ENCODE measurements at places on chromosomes 4 and X.

DNA sequence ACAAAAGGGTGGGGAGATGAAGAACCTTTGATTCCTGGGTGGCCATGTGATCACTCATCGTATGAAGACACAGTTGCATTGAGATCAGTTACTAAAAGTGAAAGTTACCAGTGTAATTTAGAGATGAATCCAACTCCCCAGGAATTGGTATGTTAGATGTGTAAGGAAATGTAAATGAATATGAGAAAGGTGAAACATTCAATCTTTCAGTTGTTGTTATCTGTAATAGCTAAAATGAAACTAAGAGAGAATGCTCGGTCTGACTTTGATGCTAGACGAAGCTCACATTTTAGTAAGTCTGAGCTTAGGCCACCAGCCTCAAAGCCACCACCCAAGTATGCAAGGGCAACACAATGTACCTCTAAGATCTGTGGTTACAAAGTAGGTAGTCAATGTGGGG, 194.3 kb upstream of the POF1B start:
- no peak overlapping the region for H3K4me3 ChIP-seq
- no peaks in the 10 kb centered on the region for H3K4me1 ChIP-seq
- H3K36me3 ChIP-seq: no peaks in the 10 kb centered on the region
- no peaks in the 10 kb centered on the region for H3K27me3 ChIP-seq
- no peak overlapping the region for H3K27ac ChIP-seq

DNA sequence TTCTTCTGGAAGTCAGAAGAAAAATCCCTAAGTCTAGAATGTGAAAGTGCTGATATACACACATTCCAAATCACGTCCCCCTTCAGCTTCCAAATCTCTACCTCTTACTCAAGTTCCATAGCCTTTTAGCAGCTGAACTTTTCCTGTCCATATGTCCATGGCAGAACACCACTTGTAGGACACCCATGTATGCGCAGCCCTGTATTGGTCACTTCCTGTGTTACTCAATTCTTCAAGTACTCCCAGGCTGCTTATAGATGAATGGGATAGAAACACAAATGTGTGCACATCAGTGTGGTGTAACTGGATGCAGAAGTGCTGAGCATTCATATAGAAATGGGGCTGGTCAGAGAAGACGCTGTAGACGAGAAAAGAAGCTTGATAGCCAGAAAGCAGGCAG, 18.8 kb downstream of the SRPX2 start:
- DNase-seq: no peak
- H3K27me3 ChIP-seq: no peaks in the 10 kb centered on the region
- H3K36me3 ChIP-seq: no peaks in the 10 kb centered on the region
- no peak overlapping the region for H3K27ac ChIP-seq
- H3K4me3 ChIP-seq: no peak overlapping the region

GRCh38 chrX:9147726-9148125, 113.8 kb upstream of the FAM9B start:
- no peak overlapping the region for H3K4me3 ChIP-seq
- H3K27me3 ChIP-seq: peaks cover 3% of the 10 kb centered on the region
- no peaks in the 10 kb centered on the region for H3K36me3 ChIP-seq
- DNase-seq: no peak
- peaks cover 3% of the 10 kb centered on the region for H3K4me1 ChIP-seq

DNA sequence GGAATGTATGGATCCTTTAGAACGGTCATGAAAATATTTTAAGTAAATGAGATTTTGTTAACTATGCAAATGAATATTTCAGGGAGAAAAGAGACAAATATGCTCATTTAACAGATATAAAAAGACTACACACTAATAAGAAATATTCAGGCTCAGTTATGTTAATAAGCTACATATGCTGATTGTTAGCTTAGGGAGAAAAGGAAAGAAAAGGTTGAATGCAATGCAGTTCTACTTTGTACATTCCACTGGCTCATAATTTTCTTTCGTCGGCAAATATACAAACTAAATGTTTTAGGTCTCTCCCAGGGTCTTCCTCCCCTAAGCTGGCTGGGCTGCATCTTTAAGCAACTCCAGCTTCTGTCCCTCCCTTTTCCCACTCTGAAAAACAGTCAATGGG, 2.7 kb upstream of the RTL3 start:
- no peaks in the 10 kb centered on the region for H3K27me3 ChIP-seq
- no peaks in the 10 kb centered on the region for H3K36me3 ChIP-seq
- no peak overlapping the region for H3K27ac ChIP-seq
- H3K4me3 ChIP-seq: no peak overlapping the region
- no peaks in the 10 kb centered on the region for H3K4me1 ChIP-seq
- no peak for DNase-seq

GRCh38 chrX:41667631-41668030, 21.1 kb upstream of the GPR34 start:
- H3K4me3 ChIP-seq: no peak overlapping the region
- H3K27ac ChIP-seq: no peak overlapping the region
- H3K36me3 ChIP-seq: peaks cover 8% of the 10 kb centered on the region
- DNase-seq: no peak
- peaks cover 1% of the 10 kb centered on the region for H3K4me1 ChIP-seq

GRCh38 chr4:86414686-86415085, 54.8 kb upstream of the MAPK10 start:
- no peak for DNase-seq
- H3K27me3 ChIP-seq: no peaks in the 10 kb centered on the region
- H3K36me3 ChIP-seq: peaks cover 3% of the 10 kb centered on the region
- H3K4me3 ChIP-seq: no peak overlapping the region
